Kasumi-1 (cell line): ENCODE measurements at places on chromosomes 5 and 9.
A peak's percentile ranks its signal among the peaks of the same experiment; 100 is the strongest.

- peak; percentile 10 for DNase-seq
Observed at GRCh38 chr5:115349001-115349817, 52.8 kb upstream of the CCDC112 start.

DNA sequence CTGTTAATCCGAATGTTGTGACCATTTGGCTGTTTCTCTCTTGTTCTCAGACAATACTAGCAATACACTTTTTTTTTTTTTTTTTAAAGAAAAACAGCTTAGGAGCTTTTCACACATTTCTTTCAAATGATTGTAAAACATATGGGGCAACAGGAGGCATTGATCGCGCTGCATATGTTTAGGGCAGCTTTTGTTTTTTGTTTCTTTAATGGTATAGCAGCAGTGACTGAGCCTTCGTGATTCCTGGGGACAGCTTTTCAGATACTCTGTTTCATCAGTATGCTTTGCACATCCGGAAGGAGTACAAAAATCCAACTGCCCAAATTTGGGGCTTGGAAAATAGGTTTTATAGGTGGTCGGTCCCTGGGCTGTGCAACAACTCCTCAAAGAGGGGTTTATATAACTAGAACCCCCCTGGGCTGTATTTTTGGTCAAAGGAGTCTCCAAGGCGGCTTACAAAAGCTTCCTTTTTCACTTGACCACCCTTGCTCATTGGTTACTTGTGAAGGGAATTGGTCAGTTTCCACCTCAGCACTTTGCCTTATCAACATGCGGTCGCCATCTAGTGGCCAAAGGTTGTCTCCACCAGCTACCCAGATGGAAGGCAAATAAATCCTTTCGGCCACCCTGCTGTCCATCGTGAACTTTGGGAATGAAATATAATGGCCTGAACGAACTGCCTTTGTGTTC lies 91.8 kb downstream of the PDE6A start:
- peak; percentile 11 for DNase-seq

DNA sequence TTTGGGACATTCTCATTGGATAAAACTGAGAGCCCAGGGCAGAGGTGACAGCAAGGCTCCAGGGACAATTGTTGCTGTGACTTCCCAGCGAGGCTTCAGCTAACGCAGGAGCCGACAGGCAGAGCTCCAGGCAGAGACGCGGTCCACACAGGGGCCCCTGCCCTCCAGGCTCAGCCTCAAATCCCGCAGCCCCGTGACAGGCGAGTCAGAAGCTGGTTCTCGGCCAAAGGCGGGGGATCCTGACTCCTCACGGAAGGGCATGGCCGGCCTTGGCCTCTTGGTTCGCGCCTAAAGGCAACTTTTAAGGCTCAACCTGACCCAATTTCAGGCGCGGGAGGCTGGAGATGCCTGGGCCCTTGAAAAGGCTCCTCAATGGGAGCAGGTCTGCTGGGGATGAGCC lies 21.3 kb downstream of the SLC12A7 start:
- no peak for DNase-seq

DNA sequence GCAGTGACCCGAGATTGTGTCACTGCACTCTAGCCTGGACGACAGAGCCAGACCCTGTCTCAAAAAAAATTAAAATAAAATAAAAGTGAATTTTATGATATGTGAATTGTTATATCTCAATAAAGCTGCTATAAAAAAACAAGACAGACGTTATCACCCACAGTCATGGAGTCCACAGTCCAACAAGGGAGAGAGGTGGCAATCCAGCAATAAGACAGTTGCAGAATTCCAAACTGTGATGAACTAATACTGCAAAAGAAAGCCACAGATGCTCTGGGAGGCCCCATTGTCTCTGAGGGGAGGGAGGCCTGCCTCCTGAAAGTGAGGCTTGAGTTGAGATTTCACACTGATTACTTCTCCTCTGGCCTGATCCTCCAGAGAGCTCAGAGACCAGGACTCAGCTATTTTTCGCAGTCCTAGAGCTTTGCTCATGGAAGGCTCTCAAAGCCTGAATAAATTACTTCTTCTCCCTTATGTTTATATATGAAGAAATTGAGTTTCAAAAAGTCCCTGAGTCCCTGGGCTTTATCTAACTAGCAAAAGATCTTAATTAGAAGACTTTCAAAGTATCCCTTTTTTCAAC lies 28.0 kb downstream of the CCNJL start:
- no peak for DNase-seq

- peak; percentile 32 for DNase-seq
Observed at GRCh38 chr5:89929173-89929572, 480.4 kb downstream of the CETN3 start.

DNA sequence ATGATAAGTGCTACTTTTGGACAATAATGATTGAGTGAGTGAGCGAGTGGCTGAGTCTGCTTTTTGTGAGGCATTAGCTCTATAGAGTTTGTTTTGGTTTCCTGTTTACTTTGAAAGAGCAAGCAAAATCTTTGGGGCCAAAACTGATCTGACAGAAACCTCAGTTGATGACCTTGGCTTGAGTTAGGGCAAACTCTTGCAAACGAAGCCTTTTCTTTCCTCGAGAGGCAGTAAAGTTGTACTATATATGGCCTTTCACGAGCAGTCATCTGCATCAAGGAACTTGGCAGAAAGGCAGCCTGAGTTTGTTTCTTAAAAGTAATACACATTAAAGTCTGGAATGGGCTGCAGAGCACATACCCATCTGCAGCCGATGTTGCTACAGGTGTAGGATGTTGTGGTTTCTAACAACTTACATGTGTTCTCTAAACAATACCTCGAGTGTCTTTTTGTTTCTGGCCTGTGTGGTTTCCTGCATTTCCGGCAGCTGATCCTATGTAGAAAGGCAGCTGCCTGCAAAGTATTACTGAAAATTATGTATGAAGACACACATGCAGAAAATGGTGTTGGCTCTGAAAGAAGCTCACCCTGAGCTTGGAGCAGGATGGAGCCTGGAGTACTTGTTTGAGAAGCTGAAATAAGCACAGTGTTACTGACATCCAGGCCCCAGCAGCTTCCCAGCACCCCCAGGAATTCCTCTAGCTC lies 60.8 kb downstream of the FOXD1 start:
- peak; percentile 27 for DNase-seq

- peak; percentile 40 for DNase-seq
Observed at GRCh38 chr9:76629205-76629990, 134.8 kb upstream of the PCA3 start.

- no peak for DNase-seq
Observed at GRCh38 chr9:2419347-2419746, 202.2 kb upstream of the VLDLR start.

GRCh38 chr5:24630918-24631317 lies 13.9 kb downstream of the CDH10 start:
- DNase-seq = no peak

GRCh38 chr9:94017939-94018531 lies 62.9 kb upstream of the BARX1 start:
- no peak for DNase-seq

DNA sequence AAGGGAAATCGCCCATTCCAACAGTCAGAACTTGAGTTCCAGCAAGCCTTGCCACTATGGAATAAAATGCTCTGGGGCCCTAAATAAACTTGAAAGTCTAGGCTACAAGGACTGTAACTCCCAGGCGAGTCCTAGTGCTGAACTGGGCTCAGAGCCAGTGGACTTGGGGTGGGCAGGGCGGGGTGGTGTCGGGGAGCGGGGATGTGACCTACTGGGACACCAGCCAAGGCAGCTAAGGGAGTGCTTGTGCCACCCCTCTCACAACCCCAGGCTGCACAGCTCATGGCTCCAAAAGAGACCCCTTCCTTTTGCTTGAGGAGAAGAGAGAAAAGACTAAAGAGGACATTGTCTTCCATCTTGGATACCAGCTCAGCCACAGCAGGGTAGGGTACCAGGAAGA lies 61.5 kb downstream of the MEIKIN start:
- no peak for DNase-seq

DNA sequence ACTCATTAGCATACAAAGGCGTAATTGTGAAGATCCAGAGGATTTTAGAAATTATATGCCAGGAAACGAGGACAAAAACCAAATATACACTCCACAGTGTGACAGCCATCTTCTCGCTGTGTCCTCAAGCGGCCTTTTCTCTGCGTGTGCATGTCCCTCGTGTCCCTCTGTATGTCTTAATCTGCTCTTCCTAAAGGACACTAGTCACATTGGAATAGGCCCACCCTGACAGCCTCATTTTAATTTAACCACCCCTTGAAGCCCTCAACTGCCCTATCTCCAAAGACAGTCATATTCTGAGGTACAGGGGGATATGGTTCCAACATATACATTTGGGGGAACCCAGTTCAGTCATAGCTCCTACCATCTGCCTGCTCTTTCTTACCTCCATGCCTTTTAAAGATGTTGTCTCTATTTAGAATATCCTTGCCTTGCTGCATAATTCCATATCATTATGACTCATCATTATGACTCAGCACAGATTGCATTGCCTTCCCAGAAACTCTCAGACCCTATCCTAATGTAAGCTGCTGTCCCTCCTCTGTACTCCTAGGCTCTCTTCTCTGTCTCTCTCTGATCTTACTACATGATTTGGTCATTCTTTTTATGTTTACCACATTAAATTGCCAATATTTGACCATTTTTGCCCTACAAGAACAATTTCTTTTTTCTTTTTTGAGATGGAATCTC lies 210.9 kb downstream of the AOPEP start:
- DNase-seq = no peak

- no peak for DNase-seq
Observed at GRCh38 chr5:135140446-135141204, 106.6 kb upstream of the PITX1 start.

- DNase-seq = no peak
Observed at GRCh38 chr5:116371431-116371830, 203.2 kb downstream of the SEMA6A start.

- DNase-seq = no peak
Observed at GRCh38 chr9:135877791-135878527, 29.4 kb downstream of the CAMSAP1 start.

DNA sequence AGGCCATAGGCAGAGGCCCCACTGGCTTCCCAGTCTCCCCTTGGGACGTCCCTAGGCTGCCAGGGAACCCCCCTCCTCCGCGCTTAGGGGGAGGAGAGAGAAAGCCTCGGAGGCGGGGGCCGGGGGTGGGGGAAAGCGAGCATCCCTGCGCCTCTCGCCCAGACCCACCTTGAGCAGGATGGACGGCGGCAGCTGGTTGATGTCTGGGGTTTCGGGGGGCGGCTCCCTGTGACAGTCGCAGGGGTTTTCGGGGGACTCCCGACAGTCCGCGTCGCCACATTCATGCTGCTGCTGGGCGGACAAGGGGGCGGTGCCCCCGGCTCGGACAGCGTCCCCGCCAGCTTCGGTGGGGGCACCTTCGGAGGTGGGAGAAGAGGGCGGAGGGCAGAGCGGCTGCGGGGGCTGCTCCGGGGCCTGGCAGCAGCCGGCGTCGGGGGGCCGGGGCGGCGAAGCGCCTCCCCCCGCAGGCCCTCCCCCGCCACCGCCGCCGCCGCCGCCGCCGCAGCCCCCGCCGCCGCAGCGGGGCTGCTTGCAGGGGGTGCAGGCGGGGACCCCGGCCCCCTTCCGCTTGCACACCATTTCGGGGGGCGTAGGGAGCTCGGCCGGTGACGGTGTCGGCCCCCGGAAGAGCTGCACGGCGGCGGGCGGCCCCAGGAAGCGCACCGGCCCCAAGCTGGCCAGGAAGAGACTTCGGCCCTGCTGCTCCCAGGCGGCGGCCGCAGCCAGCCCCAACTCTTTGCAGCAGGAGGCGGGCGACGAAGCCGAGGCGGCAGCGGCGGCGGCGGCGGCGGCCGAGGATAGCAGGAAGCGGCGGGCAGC lies 1.2 kb downstream of the FBXL17 start:
- DNase-seq = peak; percentile 41

- DNase-seq = no peak
Observed at GRCh38 chr5:4196744-4197143, 601.1 kb downstream of the IRX1 start.

DNA sequence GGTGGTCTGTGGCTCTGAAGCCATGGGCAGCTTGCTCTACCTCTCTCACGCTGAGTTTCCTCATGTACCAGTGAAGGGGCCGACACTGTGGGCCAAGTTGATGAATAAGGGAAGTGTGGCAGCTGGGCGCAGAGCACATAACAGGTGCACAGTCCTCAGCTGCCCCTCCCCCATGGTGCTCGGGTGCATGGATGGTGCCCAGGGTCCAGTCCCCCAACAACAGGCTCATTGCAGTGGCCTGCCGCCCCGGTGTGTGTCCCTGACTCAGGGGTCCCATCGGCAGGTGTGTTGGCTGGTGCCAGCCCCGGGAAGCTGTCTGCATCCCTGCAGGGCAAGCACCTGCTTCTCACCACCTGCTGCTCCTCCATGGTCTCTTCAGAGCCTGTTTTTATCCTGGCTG lies 36.6 kb downstream of the COL5A1 start:
- no peak for DNase-seq

GRCh38 chr9:87250205-87250604 lies 247.5 kb upstream of the DAPK1 start:
- DNase-seq = no peak

GRCh38 chr5:11941566-11941965 lies 37.3 kb upstream of the CTNND2 start:
- no peak for DNase-seq

DNA sequence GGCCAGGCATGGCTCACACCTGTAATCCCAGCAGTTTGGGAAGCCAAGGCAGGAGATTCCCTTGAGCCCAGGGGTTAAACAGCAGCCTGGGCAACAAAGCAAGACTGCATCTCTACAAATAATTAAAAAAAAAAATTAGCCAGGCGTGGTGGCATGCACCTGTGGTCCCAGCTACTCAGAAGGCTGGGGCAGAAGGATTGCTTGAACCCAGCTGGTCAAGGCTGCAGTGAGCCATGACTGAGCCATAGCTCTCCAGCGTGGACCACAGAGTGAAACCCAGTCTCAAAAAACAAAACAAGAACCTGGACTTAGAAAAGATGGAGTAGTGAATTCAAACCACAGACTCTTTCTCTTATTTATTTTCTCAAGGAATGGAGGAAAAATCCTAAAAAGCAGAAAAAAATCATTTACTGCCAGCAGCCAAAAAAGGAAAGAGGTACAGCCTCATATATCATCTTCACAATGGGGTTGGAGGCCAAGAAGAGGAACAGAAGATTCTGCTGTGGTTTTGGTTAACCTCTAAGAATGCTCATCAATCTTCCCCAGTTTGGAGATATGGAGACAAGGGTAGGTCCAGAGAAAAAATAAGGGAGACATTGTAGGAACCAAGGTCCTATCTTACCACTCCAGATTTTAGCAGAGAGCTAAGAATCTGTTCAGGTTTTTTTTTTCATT lies 40.0 kb upstream of the MYO10 start:
- DNase-seq = peak; percentile 45

DNA sequence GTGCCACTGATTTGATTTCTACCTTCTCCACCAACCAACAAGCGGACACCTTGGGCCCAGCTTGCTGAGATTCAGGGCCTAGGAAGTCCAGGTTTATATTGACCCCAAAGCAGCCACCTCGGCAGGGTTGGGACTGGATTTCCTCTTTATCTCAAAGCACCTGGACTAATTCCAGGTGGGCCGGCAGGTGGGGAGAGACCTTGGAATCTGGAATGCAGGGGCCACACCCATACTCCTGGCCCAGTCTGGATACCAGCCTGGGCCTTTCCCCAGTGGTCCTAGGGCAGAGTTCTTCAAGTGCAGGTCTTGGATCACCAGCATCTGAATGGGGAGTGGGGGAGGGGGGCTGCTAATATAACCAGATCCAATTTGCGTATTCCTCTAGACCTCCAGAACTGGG lies 93.1 kb downstream of the PCDH1 start:
- DNase-seq = no peak
